ELF-1 (cell line): ENCODE measurements at places on chromosomes 16 and 17.

GRCh38 chr17:38724337-38724988, 5.7 kb upstream of the CISD3 start:
- no peak for DNase-seq

DNA sequence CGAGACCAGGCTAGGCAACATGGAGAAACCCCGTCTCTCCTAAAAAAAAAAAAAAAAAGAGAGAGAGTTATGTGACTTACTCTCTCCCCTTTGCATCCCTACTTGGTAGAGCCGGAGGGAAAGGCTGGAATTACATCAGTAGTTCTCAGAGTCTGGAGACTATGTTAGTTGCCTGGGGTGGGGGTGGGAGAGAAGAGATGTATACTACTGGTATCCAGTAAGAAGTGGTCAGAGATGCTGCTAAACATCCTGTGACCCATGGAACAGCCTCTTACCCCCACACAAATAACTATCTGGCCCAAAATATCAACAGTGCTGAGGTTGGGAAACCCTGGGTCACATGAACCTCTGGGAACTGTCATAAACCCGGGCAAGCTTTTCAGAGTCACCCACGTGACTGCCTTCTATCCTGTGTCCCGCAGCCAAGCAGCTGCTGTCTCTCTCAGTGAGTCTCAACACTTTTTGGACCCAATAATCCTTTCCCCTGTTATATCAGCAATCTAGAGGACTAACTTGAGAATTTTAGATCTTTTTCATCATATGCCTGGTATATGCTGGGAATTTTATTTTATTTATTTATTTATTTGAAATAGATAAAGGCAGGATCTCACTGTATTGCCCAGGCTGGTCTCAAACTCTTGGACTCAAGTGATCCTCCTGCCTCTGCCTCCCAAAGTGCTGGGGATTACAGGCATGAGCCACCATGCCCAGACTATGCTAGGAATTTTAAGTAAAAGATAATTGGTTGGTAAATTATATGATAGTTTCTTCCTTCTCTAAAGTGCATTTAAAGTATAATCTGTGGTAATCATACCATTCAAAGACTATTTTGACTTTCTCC, 8.7 kb downstream of the EIF1 start:
- no peak for DNase-seq

DNA sequence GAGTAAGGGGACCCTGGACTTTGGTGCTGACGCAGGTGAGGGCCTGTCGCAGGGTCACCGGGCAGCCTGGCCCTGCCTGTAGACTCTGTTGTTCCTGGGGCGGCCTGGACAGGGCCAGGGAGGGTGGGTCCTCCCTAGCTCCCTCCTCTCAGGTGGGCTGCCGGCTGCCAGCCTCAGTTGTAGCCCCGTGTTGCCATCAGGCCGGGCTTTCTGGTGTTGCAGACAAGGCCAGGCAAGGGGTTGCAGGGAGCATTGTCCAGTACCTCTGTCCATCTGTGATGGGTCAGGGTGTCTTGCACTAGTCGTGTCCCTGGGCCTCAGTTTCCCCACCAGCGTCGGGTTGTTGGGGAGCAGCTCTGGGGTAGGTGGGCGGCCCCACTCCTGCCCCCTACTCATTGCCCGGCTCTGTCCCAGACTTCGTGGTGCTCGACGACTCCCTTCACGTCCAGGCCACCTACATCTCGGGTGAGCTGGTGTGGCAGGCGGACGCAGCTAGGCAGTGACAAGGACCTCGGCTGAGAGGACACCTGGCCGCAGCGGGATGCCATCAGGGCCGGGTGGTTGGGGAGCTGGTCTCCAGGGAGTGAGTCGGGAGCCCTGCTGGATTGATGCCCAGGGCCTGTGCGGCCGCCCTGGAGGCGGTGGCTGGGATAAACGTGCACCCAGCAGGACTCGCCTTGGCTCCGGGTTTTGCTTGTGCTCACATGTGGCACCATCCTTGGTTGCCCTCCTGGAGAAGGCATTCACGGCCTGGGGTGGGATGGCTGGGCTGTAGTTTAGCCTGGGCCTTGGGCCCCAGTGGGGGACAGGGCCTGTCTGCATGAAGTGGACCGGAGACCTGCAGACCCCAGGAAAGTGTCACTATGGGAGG, 1.9 kb downstream of the CEMP1 start:
- no peak for DNase-seq

GRCh38 chr17:74779948-74780400, 3.8 kb upstream of the NAT9 start:
- no peak for DNase-seq

GRCh38 chr17:78555746-78556401, 21.3 kb downstream of the DNAH17 start:
- no peak for DNase-seq

GRCh38 chr17:43953746-43954145, at the start of gene PYY:
Gene PYY, minus strand, starts transcription at chr17:43953940. Its CDS starts 457 bp downstream, at chr17:43953483.
- no peak for DNase-seq
